ENCODE measurements at places on chromosomes 7 and 10.

DNA sequence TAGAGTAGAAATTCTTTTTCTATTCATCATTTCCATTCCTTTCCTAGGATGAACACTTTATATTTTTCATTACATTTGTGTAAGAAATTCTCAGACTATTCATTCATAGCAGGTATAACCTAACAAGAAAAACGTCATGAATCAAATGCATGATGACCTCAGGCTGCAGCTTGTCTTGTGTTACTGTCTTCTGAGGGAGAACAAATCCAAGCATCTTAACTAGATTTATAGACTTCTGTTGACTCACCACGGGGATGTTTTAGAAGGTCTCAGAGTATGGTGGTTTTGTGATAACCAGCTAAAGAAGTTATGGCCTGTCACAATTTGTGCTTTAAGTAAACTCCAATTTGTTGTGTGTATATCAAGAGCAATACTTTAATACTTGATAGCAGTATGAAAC is 102.7 kb downstream of the ANKRD7 start:
- DNase-seq = no peak

DNA sequence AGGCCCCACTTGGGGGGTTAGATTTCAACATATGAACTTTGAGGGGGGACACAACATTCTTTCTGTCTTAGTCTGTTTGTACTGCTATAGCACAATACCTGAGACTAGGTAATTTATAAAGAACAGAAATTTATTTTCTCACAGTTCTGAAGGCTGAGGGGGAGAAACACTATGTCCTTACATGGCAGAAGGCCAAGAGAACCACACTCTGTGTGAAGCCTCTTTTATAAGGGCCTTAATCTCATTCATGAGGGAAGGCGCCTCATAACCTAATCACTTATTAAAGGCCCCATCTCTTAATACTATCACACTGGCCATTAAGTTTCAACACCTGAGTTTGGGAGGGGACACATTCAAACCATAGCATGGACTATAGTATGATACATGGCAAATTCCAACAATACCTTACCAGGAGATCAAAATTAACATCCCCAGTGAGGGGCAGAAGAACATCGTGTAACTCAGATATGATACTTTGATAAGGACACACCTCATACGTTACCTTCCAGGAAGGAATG is 9.3 kb upstream of the PDLIM1 start:
- DNase-seq = no peak

- DNase-seq = no peak
Measured at GRCh38 chr7:40213856-40214255, 79.1 kb downstream of the SUGCT start.

GRCh38 chr10:11679946-11680345 is 62.2 kb upstream of the ECHDC3 start:
- no peak for DNase-seq

DNA sequence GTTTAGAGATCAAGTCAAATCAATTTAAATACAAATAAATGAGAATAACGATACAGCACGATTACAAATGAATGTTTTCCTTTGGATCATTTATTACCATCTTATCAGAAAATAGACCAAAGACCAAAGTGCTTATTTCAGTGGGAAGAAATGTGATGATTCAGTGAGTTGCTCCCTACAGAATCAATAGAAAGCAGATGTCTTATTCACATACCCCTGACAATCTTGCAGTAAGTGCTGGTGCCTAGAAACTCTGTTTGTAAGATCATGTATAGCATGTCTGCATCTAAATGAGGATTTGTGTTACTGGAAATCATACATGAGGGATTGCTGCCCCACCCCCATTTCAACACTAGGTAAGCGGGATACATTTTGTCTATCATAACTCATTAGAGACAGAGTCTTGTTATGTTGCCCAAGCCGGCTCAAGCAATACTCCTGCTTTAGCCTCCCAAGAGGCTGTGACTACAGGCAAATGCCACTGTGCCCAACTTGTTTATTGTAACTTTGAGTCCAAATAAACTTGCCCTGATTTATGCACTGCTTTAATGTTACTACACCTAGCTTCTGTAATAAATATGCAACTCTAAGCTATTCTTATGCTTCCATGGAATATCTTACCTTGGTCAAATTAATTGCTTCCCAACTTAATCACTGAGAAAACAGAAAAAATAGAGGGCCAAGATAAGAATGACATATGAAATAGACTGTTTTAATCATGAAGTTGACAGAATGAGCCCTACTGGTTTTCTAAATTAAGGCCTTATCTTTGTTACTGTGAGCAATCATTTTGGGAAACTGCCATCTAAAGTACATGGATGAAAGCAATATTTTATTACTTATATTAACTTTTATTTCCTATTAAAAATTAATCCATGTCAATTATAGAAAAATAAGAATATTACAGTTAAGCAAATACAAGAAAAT is 82.5 kb downstream of the AHR start:
- no peak for DNase-seq
